ENCODE measurements at places on chromosomes 1 and 21.

DNA sequence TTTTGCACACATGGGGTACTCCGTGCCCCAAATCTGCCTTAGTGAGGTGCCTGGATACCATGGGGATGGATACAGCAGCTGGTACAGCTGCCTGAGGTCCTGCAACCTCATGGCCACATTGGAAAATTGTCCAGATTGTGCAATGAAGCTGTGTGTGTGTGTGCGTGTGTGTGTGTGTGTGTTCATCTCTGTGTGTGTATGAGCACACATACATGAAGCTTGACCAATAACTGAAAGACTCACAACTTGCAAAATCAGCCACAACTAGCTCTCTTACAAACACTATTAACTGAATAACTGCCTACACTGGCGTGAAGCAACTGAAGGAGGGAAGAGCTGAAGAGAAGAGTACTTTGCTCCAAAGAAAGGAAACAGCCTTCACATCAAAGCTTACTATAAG is 78.1 kb downstream of the ERG start:
- H3K4me1 ChIP-seq, result no peaks in the 10 kb centered on the region
- H3K27ac ChIP-seq, result no peak overlapping the region
- H3K36me3 ChIP-seq, result peaks cover 45% of the 10 kb centered on the region
- no peaks in the 10 kb centered on the region for H3K27me3 ChIP-seq

DNA sequence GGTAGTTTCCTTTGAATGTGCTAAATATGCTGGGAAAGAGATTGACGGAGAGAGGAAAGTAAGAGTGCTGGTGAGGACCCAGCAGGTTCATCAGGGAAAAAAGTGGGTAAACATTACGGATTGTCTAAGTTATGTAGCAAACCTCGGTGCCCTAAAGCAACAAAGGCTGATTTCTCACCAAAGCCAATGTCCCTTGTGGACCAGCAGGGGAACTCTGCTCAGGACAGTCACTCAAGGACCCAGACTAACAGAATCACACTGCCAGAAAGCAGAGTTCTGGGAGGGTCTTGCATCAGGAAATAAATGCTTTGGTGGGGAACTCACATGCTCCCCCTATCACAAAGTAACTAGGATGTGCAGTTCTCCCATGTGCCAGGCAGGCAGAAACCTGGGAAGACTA is 1.7 kb upstream of the IKBKE start:
- DNase-seq, result no peak
- peaks cover 21% of the 10 kb centered on the region for H3K4me1 ChIP-seq
- H3K4me3 ChIP-seq, result no peak overlapping the region
- no peaks in the 10 kb centered on the region for H3K27me3 ChIP-seq
- no peak overlapping the region for H3K27ac ChIP-seq

GRCh38 chr1:27686223-27686990 is 14.4 kb upstream of the IFI6 start:
- DNase-seq, result no peak
- no peaks in the 10 kb centered on the region for H3K4me1 ChIP-seq
- no peak overlapping the region for H3K4me3 ChIP-seq

DNA sequence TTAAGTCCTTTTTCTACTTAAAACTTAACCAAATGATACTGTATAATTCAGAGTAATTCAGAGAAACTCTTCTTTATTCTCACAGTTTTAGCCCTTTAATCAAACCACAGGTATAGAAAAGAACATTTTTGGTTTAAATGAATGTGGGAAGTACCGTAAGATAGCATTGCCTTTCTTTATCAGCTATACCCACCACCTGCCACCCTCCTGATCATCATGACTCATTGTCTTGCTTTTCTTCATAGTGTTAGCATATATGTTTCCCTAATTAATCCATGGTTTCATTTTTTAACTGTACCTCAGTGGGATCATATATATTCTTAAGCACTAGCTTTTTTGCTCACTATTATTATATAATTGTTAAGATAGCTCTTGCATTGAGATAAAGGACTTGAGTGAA is 27.5 kb upstream of the ANGPTL1 start:
- DNase-seq, result no peak
- no peaks in the 10 kb centered on the region for H3K36me3 ChIP-seq
- H3K27ac ChIP-seq, result no peak overlapping the region

GRCh38 chr21:23858878-23859277 is 1748.4 kb downstream of the MRPL39 start:
- no peaks in the 10 kb centered on the region for H3K4me1 ChIP-seq
- no peak for DNase-seq
- no peak overlapping the region for H3K4me3 ChIP-seq
- H3K27me3 ChIP-seq, result no peaks in the 10 kb centered on the region

GRCh38 chr1:67766141-67766978 is 66.9 kb downstream of the GNG12 start:
- H3K36me3 ChIP-seq, result no peaks in the 10 kb centered on the region
- peak overlapping the region; percentile 16 for H3K4me3 ChIP-seq
- peak overlapping the region; percentile 44 for H3K27ac ChIP-seq
- peaks cover 54% of the 10 kb centered on the region for H3K4me1 ChIP-seq
